Stimulated activated CD8-positive, alpha-beta memory T cell treated with anti-CD3 and anti-CD28 coated beads, Interleukin-7, amount 100 ng/mL, for 1 hour (primary cell): ENCODE measurements at places on chromosomes 6 and 20.

DNA sequence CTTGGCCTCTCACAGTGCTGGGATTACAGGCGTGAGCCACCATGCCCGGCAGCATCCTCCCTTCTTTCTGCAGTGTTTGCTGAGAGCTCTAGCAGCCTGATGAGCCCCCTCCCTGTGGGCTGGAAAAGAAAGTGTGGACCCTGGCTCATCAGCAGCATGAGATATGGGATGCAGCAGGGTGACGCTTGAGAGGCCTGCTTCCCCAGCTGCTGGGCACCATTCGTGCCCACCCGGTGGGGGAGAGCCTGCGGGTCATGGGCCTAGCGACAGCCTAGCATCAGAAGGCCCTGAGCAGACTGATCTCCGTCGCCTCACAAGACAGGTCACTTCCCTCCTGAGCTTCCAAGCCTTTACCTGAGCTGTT is 16.0 kb upstream of the CCDC167 start:
- no peak for DNase-seq

DNA sequence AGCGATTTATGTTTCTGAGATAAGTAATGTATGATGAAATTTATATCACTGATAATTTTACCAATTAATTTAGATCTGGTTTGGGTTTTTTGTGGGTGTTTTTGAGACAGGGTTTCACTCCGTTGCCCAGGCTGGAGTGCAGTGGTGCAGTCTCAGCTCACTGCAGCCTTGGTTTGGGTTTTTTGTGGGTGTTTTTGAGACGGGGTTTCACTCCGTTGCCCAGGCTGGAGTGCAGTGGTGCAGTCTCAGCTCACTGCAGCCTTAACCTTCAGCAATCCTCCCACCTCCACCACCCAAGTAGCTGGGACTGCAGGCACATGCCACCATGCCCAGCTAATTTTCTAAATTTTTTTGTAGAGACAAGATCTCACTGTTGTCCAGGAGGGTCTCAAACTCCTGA is 13.0 kb downstream of the MRS2 start:
- no peak for DNase-seq

DNA sequence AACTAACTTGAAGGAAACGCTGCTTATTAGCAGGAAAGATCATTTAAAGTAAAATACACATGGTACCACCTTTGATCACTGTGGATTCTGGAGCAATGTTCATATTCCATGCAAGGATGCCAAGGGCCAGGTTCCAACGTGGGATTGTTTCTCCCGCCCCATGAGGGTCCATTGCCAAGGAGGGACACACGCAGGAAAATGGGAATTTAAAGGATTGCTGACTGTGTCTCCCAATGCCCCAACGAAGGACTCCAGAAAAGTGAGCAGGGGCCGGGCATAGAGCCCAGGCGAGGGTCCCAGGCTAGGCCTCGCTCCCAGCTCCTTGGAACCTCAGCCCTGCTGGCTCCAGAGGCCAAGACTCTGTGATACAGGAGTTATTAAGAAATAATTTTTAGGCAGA is 111.2 kb downstream of the DACT2 start:
- no peak for DNase-seq

- no peak for DNase-seq
These were observed 364.3 kb upstream of the HS3ST5 start for GRCh38 chr6:114707081-114707620.

GRCh38 chr6:137849181-137849980 is 17.7 kb upstream of the TNFAIP3 start:
- DNase-seq, result no peak

GRCh38 chr20:47146686-47147085 is 209.8 kb downstream of the ZMYND8 start:
- DNase-seq, result no peak

GRCh38 chr6:128632131-128632530 is 111.7 kb upstream of the PTPRK start:
- no peak for DNase-seq

DNA sequence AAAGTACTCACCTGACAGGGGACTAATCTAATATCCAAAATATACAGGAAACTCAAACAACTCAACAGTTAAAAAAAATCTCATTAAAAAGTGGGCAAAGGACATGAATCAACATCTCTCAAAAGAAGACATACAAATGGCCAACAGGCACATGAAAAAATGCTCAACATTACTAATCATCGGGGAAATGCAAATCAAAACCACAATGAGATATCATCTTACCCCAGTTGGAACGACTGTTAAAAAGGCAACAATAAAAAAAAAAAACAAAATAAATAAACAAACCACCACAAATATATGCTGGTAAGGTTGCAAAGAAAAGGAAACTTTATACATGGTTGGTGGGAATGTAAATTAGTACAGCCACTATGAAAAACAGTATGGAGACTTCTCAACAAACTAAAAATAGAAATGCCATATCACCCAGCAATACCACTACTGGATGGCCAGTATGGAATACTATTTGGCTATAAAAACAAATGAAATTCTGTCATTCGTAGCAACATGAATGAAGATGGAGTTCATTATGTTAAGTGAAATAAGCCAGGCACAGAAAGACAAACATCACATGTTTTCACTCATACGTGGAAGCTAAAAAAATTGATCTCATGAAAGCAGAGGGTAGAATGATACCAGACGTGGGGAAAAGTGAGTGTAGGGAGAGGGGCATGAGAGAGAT is 6.6 kb downstream of the SIRPB2 start:
- DNase-seq, result no peak

DNA sequence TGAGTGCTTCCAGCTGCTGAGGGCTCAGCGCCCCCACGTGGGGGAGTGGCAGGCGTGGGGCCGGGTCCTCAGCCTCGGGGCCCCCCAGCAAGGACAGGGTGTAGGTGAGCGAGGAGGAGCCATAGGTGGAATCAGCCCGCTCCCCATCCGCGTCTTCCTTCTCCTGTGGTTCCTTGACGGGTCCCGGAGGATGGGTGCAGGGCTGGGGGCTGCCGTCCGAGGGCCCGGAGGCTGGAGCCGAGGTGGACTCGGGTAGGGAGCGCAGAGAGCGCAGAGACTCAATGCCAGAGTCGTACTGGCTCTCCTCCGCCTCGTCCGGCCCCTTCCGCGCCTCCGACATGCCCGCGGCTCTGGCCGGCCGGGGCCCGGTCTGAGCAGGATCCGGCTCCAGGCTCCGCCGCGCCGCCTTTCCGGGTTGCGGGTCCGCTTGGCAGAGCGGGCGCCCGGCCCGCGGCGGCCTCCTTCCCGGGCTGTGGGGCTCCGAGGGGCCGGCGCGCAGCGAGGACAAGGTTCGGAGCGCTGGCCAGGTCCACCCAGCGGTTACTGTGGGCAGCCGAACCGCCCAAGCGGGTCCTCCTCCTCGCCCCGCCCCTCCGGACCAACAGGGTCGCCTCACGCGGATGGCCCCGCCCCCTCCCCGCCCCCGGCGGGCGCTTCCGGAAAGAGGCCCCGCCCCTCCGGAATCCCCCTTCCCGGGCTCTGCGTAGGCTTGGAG is at the start of gene NFKBIE:
Gene NFKBIE (minus strand): TSS at position 545 of the 715 bp plus-strand sequence. CDS start 205 bp downstream, at position 340.
- peak; percentile 96 for DNase-seq

DNA sequence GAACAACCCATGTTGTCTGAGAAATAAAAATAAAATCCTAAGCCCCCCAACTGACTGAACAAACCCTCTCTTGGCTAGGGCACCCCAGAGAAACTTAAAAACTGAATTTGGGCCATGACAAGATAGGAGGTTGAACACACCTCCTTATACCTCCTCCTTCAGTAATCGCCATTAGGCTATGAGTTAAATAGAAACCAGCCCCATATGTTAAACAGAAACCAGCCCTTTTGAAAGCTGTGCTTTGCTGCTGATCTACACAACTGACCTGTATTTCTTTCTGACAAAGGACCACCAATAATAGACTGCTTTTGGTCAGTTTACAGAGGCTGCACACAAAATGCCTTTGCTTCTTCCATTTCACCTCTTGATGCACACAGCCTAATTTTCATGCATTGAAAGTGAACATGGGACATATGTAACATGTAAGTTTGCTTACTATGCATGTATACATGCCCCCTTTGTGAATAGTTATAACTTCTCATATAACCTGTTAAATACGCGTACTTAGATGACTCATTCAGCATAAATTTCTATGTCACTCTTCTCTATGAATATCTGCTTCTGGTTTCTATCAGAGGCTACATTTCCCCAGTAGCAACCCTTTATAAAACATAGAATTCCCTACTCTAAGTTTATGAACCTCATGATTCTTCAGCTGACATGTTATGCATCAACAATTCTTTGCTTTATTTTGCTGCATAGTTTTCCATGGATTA is 462.9 kb downstream of the COL12A1 start:
- no peak for DNase-seq

DNA sequence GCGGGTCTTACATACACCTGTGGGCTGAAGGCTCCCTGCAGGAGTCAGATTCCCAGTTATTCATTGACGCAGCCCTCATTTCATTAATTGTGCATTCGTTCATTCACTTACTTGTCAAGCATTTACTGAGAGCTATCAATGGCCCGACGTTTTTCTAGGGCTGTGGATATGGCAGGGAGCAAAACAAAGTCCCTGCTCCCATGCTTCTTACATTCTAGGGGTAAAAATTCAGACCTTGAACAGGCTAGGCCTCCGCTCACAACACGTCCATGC is 369 bp upstream of the NSFL1C start:
- no peak for DNase-seq

GRCh38 chr6:99588618-99589289 is 17.9 kb upstream of the PRDM13 start:
- peak; percentile 35 for DNase-seq

GRCh38 chr6:2990248-2990931 is 9.3 kb upstream of the NQO2 start:
- DNase-seq, result no peak

DNA sequence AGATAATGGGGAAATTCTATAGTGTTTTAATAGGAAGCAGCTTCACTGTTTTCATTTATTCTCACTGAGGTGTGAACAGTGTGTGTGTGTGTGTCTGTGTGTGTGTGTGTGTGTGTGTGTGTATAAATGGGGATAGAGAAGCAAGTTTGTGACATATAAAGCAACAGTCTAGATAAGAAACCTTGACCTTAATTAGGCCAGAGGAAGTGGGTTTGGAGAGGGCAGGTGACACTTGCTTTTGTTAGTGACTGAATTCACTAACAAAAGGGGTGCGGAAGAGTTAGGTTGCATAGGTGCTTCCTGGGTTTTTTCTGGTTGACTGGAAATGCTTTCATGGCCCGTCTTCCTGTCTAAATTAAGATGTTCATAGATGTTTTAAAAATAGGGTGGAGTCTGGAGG is 515.7 kb upstream of the FLRT3 start:
- DNase-seq, result no peak

GRCh38 chr20:34542439-34542838 is 16.1 kb upstream of the MAP1LC3A start:
- DNase-seq, result no peak

GRCh38 chr6:34143884-34144580 is 1.9 kb downstream of the GRM4 start:
- DNase-seq, result peak; percentile 23

DNA sequence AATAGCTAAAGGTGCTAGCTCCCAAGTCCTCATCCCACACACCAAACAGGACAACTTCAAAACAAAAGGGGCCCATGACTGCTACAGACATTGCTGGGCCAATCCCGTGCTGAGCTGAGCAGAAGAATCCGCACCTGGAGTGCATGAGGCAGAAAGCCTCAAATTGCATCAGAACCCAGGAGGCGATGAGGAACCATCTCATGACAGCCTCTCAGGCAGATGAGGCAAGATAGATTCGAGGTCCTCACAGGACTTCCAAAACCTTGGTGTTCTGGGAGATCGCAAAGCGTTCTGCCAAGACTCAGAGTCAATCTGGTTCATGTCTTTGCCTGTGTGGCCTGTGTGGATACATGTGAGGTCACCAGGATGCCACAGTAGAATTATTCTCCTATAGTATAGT is 32.8 kb upstream of the SSTR4 start:
- no peak for DNase-seq

GRCh38 chr20:16539280-16540021 is 33.8 kb downstream of the KIF16B start:
- no peak for DNase-seq

GRCh38 chr6:140105857-140106256 is 731.4 kb upstream of the CITED2 start:
- DNase-seq, result no peak

DNA sequence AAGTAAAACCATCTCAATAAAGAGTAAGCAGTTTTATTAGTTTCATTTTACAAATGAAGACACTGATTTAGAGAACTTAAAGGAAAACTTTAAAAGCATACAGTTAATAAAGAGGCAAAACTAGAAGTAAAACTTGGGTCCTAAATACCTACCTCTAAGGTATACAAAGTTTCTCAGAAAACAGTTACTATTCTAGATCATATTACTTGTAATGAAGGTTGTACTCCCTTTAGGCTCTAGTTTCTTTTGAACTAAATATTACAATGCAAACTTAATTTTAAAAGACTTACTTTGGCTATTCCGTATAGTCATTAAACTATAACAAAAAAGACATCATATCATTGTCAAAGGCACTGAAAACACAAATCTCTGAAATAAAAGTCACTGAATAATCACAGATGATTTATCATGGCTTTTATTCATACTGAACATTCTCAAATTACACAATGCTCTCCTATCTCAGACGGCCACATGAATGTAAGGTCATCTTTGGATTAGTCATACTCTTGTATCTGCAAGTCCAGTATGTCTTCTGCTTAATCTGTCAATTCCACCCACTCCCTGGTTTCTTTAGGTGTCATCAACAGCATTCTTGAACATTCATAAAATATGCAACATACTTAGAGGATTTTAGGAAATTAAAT is 361.6 kb upstream of the RUNX2 start:
- no peak for DNase-seq

- no peak for DNase-seq
These were observed 60.4 kb upstream of the SUPT3H start for GRCh38 chr6:45438151-45438550.

DNA sequence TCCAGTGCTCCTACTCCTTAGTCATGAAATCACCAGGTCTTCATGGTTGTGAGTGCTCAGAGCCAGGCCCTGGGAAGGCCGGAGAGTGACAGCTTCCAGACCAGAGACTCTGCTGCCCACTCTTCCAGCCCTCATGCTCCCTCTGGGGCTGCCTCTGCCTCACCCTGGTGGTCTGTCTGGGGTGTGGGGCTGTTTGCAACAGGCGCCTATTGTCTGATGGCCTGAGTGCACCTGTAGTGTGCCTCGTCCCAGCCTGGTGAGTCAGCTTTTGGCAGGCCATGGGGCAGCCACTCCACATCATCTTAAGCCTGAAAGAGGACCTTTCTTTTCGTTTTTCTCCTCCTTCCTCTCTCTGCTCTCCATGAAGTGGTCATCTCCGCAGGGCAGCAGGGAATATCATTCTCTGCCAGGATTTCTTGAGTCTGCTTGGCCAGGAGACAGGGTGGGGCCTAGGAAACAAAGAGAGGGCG is 173.8 kb downstream of the VEGFA start:
- DNase-seq, result no peak

DNA sequence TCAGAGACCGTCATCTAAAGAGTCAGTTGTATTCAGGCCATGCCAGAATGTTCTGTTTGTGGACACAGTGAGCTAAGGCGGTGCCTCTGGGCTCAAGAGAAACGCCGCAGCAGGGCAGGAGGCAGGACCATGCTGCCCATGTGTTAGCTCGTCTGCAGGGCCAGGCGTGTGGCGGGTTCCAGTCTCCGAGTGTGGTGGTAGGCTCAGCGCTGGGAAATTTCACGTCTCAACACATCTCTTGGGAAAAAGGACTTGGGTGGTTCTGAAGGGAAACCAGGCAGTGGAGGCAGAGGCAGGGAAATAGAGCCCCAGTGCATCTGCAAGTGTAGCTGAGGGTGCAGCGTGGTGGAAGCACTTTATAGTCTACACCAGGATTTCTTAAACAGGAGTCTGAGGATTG is 56.9 kb upstream of the TAGAP start:
- no peak for DNase-seq
